Stimulated activated CD8-positive, alpha-beta memory T cell treated with anti-CD3 and anti-CD28 coated beads, Interleukin-4, amount 100 ng/mL, for 1 hour (primary cell): ENCODE measurements at places on chromosomes 3 and 15.

- no peak for DNase-seq
Measured at GRCh38 chr3:197372047-197372661, 73.7 kb upstream of the DLG1 start.

GRCh38 chr3:59818919-59819300 lies 769.1 kb upstream of the CFAP20DC start:
- DNase-seq: no peak

- DNase-seq: no peak
Measured at GRCh38 chr3:180189310-180189648, 152.5 kb upstream of the PEX5L start.

DNA sequence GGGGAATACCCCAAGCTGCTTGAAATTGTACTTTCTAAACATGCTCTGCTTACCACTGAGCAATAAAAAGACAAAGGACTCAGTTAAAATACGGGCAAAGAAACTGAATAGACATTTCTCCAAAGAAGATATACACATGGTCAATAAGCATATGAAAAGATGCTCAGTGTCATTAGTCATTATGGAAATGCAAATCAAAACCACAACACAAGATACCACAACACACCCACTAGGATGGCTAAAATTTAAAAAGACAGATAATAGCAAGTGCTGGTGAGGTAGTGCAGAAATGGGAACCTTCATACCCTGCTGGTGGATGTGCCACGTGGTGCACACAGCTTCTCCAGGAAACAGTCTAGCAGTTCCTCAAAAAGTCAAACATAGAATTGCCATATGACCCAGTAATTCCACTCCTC lies 21.3 kb downstream of the LRIG1 start:
- DNase-seq: no peak

DNA sequence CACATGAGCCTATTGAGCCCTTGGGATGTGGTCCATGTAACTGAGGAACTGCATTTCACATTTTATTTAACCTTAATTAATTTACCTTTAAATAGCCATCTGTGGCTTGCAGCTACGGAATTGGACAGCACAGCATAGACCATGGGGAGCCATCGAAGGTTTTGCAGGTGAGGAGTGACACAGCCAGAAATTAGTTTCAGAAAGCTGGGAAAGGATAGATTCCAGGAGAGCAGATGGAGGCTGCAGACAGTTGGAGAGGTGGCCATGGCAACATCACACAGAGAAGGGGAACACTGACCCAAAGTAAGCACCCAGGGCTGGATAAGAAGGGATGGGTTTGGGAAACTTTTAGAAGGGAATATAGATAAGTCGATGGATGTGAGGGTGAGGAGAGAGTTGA lies 100.1 kb upstream of the SLC6A11 start:
- no peak for DNase-seq

DNA sequence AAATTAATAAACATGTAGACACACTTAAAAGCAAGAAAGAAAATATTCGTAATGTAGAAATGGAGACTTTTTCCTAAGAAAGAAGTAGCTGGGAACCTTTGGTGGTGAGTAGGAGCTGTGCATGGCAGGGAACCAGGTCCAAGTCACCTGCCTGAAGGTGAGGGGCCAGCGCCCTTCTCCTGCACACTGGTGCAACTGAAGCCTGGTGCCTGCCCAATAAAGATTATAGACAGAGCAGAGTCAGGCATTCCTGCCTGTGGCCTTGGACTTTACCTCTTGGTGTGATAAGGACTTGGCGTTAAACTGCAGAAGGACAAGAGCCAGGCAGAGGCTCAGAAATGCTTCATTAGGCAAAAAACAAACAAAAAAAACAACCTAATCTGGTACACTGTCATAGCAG lies 14.2 kb downstream of the CFAP91 start:
- no peak for DNase-seq

GRCh38 chr3:119697394-119697793 lies 5.4 kb upstream of the CFAP91 start:
- no peak for DNase-seq

- no peak for DNase-seq
Measured at GRCh38 chr15:70236341-70237086, 138.8 kb upstream of the TLE3 start.

DNA sequence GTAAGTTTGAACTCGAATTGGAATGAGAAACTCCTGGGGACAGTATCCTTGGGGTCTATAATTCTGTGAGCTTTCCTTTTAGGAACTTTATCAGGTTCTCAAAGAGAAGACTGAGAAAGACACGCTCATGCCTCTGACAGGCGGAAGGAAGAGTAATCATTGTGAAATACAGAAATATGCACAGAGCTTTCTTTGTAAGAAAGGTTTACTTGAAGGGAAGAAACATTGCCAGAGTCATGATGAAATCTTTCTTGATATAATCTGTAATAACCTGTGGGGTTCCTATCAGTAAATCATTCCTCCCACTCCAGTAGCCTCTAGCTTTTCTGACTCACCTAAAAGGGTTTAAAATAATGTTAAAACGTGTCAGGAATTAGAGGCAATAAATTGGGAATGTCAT lies 83.6 kb upstream of the CCDC39 start:
- DNase-seq: no peak

GRCh38 chr15:42329992-42330391 lies 29.3 kb upstream of the CAPN3 start:
- DNase-seq: no peak
